ENCODE measurements at places on chromosomes 5 and 9. TPM values are rescaled to one million over a fixed set of nuclear protein-coding genes. Genes with fewer than 3 reads are reported as not detected.

- no peak overlapping the region for H3K4me3 ChIP-seq
- H3K27me3 ChIP-seq, result no peaks in the 10 kb centered on the region
- 0 out of 2 replicates have a peak, but pooled peaks cover 2% of the 10 kb centered on the region for H3K36me3 ChIP-seq
- H3K27ac ChIP-seq, result no peak overlapping the region
Measured at GRCh38 chr9:129875687-129876395, 40.6 kb downstream of the USP20 start.

DNA sequence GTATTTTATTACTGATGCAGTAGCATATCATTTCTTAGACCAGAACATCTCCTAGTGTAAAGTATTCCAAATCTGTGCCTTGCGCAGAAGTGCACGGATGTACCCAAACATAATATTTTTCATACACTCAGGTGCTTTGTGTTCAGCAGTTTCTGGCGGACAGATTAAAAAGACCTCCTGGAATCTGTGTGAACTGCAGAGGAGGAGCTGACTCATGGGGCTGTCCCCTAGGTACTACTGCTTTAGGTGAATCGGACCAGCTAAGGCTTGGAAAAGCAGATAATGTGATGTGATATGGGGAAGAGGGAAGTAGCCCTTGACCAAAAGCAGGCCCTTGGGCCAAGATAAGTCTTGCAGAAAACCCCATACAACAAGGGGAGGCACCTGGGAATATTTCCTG lies 310.1 kb downstream of the PLK2 start:
- DNase-seq, result no peak
- no peaks in the 10 kb centered on the region for H3K36me3 ChIP-seq
- no peak overlapping the region for H3K4me3 ChIP-seq
- 0 out of 2 replicates have a peak, but pooled peaks cover 6% of the 10 kb centered on the region for H3K4me1 ChIP-seq
- no peaks in the 10 kb centered on the region for H3K27me3 ChIP-seq
- no peak overlapping the region for H3K27ac ChIP-seq

IFNA10 gene
- total RNA-seq, result not detected

GRCh38 chr5:176697267-176697933 lies 50.1 kb downstream of the TSPAN17 start:
- peaks cover 8% of the 10 kb centered on the region for H3K4me1 ChIP-seq
- no peaks in the 10 kb centered on the region for H3K36me3 ChIP-seq
- no peak overlapping the region for H3K27ac ChIP-seq
- no peak overlapping the region for H3K4me3 ChIP-seq
- peaks cover 44% of the 10 kb centered on the region for H3K27me3 ChIP-seq
- DNase-seq, result no peak

SLC6A19 gene
- total RNA-seq, result not detected

DNA sequence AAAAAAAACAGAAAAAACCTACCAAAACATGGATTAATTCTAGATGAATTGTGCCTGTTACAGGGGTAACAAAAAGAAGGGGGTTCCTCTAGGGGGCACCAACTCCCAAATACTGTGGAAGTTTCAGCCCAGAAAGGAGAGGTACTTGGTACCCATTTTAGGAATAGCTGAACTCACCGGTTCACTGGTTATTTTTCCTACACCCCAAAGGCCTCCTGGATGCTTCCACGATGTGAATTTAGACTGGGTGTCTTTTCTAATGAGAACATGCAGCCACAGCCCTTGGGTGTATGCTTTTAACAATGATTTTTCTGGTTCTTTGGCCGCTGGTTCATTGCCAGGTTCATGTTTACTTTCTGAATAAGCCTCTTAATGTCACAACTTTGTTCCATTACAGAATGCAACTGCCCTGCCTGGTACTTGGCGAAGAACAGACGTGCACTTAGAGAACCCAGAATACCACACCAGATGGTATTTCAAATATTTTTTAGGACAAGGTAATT lies 46.7 kb downstream of the GARNL3 start:
- peaks cover 6% of the 10 kb centered on the region for H3K4me1 ChIP-seq
- no peak overlapping the region for H3K27ac ChIP-seq
- peak; percentile 53 for DNase-seq
- H3K36me3 ChIP-seq, result no peaks in the 10 kb centered on the region

DNA sequence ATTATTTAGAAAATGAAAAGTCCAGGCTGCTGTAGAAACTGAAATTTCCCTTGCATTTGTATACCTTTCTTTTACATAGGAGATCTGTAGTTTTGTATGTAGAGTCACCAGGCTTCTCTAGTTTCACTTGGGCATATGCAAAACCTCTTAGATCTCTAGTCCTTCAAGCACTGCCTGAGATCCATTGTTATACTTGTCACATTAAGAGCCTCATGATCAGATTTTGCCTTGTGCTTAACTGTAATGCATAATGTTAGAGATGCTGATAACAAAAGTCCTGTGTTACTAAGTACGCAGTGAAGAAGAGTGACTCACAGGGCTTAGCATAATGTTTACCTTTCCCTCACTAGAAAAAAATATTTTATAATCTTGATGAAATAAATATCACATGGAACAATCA lies 250.2 kb downstream of the CYLC2 start:
- DNase-seq, result no peak
- no peak overlapping the region for H3K4me3 ChIP-seq
- H3K27me3 ChIP-seq, result no peaks in the 10 kb centered on the region
- peak overlapping the region; percentile 11 for H3K27ac ChIP-seq

PARP8 gene
- 0.76 TPM for total RNA-seq

CDC25C gene
- 29.5 TPM for total RNA-seq

PITX1 gene
- 38.5 TPM for total RNA-seq

DNA sequence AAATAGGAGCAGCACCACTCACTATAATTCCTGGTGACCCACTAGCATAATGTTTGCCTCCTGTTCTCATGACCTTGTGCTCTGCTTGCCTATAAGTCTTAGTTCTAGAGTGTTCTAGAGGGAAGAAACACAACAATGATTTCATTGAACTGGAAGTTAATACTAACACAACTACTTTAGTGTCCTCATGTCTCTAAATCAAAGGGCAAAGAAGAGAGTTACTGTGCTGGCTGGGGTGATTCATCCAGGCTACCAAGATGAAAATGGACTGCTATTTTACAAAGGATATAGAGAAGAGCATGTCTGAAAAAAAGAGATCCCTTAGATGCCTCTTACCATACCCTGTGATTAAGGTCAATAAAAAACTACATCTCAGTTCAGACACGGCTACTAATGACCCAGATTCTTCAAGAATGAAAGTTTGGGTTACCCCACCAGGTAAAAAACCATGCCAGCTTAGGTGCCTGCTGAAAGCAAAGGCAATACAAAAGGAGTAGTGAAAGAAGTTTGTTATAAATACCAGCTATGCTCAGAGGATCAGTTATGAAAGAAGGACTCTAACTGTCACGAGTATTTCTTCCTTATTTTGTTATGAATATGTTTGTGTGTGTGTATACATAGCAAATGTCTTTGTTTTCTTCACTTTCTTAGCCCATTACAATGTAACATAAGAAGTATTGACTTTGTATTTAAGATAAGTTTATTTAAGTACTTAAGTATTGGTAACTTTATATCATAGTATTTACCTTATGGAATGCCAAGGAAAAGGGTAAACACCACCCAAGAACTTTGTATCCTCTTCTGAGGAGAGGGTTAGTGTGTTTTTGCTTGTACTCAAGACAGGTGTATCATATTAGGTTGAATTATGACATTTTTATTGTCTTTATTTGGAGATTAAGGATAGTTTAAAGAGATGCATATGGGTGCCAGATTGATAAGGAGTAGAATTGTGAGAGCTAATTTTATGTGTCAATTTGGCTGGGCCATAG lies 314.1 kb upstream of the PTGER4 start:
- no peak for DNase-seq
- H3K27ac ChIP-seq, result no peak overlapping the region
- no peaks in the 10 kb centered on the region for H3K27me3 ChIP-seq
- no peak overlapping the region for H3K4me3 ChIP-seq

HOMER1 gene
- total RNA-seq, result 18.3 TPM

NPM1 gene
- total RNA-seq, result 3,693 TPM

GRCh38 chr5:169758886-169759285 lies 121.8 kb downstream of the DOCK2 start:
- DNase-seq, result no peak
- H3K27ac ChIP-seq, result no peak overlapping the region
- no peaks in the 10 kb centered on the region for H3K4me1 ChIP-seq
- H3K4me3 ChIP-seq, result no peak overlapping the region
- no peaks in the 10 kb centered on the region for H3K36me3 ChIP-seq
- 0 out of 2 replicates have a peak, but pooled peaks cover 3% of the 10 kb centered on the region for H3K27me3 ChIP-seq

IFNA2 gene
- total RNA-seq, result not detected

- DNase-seq, result no peak
- H3K27ac ChIP-seq, result no peak overlapping the region
- peaks cover 15% of the 10 kb centered on the region for H3K36me3 ChIP-seq
- no peak overlapping the region for H3K4me3 ChIP-seq
- H3K27me3 ChIP-seq, result no peaks in the 10 kb centered on the region
Measured at GRCh38 chr5:34959323-34959722, 30.0 kb downstream of the DNAJC21 start.

ARHGEF39 gene
- 11.9 TPM for total RNA-seq

DNA sequence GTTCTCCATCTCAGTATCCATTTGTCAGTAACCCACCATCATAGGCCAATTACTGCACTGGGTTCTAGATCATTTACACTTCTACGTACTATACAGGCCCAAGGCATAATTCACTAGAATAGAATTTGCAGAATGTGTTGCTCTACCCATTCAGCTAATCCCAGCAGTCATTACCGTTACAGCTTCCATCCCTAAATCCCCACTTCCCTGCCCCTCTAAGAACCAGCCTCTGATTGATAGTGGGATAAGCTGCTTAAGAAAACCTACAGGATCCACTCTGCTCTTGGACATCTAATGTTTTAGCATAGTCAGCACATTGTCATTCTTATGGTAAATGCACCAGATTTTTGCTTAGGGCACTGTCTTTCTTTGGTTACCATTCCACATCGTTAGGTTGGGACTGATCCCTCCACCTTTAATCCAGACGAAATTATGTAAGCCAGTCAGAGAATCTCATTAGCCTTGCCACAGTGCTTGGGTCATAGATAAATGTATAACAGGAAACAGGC lies 39.3 kb upstream of the CHD1 start:
- no peak for DNase-seq
- H3K27me3 ChIP-seq, result no peaks in the 10 kb centered on the region
- peaks cover 4% of the 10 kb centered on the region for H3K4me1 ChIP-seq
- H3K4me3 ChIP-seq, result no peak overlapping the region

DNA sequence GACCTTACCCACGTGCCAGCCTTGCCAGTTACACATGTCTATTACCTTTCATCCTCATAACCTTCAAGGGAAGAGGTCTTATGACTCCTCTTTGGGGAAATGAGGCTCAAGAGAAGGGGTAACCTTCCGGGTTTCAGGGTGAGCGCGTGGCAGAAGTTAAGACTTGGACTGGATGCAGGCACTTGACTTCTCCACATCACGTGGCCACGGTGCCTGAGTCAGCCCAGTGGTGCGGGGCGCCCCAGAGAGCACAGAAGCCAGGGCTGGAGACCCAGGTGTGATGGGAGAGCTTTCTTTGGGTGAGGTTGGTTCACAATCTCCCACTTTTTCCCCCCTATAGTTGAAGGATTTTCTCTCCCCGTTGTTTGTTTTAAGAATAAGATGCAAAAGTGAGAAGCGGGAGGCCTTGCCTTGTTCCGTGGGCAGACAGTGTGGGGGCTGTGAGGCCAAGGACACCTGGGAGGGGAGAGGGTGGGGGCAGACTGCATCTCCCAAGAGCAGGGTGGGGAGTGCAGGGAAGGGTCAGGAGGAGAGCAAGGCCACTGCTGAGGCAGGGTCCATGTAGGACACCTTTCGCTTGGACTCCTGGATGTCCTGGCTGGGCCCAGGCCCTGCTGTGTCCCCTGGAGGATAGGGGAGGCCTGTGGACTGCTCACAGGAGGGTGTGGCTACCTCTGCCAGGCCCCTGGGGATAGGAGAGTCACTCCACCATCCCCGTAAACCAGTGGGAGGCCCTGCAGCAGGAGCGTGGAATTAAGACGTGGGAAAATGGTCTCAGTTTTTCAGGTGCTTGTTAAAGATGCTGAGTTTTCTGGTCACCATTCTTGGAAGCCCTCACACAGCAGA lies 90.0 kb upstream of the CTSL start:
- H3K27me3 ChIP-seq, result no peaks in the 10 kb centered on the region
- peaks cover 9% of the 10 kb centered on the region for H3K36me3 ChIP-seq
- no peak for DNase-seq
- H3K4me3 ChIP-seq, result no peak overlapping the region
- H3K27ac ChIP-seq, result no peak overlapping the region

DNA sequence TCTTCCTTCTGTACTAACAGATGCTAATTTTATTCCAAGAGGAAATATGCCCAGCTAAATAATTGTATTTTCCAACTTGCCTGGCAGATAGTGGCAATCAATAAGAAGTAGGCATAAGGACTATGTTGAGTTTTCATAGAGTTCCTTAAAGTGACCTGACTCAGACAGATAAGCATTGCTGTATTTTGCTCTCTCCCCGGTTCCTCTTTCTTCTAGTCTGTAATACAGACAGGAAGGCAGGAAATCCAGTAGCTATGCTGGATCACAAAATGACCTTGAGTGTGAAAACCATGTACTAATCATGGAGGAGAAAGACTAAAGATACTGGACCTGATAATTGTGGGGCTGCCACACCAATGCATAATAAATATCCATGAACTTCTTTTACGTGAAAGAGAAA lies 701.7 kb downstream of the CETN3 start:
- H3K27ac ChIP-seq, result no peak overlapping the region
- no peak overlapping the region for H3K4me3 ChIP-seq
- DNase-seq, result no peak

DDX41 gene
- 68.5 TPM for total RNA-seq

DNA sequence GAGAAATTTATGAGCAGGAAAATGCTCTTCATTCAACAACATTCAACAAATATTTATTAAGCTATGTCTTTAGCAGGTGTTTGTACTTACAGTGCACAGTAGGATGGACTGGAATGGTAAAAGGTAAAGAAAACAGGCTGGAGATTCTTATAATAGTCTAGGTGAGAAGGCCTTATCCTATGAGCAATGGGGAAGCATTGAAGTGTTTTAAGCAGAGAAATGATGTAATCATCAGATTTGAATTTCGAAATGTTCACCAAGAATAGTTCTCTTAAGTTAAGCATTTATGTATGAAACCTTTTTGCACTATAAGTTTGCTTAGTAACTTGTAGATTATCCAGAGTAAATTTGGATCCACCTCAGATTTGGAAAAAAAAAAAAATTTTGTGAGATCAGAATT lies 209.3 kb downstream of the NR3C1 start:
- H3K27me3 ChIP-seq, result no peaks in the 10 kb centered on the region
- H3K27ac ChIP-seq, result no peak overlapping the region
- no peaks in the 10 kb centered on the region for H3K36me3 ChIP-seq
- no peak overlapping the region for H3K4me3 ChIP-seq
- no peaks in the 10 kb centered on the region for H3K4me1 ChIP-seq

SARDH gene
- total RNA-seq, result 15.7 TPM

ENTPD8 gene
- not detected for total RNA-seq

DNA sequence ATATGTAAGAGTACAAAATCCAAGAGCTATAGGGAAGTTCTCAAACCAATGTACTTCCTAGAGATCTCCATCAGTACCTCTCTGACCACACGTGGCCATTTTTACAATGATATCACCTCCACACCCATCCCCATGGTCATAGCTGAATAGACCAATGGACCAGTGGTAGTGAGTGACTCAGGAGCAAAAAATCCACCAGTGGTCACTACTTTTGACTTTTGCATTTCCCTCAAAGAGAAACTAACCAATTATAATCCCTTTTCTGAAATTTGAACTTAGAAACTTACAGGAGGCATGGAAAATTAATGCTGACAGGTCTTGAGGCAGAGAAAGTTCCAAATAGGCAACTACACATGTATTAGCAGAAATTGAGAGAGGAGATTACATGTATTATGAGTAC lies 238.4 kb downstream of the TRPM3 start:
- no peaks in the 10 kb centered on the region for H3K36me3 ChIP-seq
- no peak for DNase-seq
- no peak overlapping the region for H3K4me3 ChIP-seq
- H3K27me3 ChIP-seq, result peaks cover 17% of the 10 kb centered on the region
- no peak overlapping the region for H3K27ac ChIP-seq
